Stimulated activated CD8-positive, alpha-beta memory T cell treated with anti-CD3 and anti-CD28 coated beads, Interleukin-4, amount 100 ng/mL, for 4 hours (primary cell): ENCODE measurements at places on chromosomes 6 and 20.

DNA sequence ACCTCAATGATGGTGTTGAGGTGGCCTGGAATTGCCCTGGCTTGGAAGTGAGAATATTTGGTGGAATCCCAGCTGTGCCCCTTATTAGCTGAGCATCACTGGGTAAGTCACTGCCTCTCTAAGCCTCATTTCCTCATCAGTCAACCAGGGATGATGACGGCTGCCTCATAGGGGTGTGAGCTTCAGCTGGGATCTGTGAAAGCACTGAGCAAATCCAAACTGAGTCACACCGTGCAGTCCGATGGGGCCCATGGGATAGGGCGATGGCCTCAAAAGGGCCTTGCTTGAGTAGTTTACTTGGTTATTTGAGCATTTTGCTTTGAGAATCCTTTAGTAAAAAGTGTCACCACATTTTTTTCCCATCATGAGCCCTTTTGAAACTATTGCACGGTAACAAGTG, 1.1 kb downstream of the SLC22A1 start:
- no peak for DNase-seq

DNA sequence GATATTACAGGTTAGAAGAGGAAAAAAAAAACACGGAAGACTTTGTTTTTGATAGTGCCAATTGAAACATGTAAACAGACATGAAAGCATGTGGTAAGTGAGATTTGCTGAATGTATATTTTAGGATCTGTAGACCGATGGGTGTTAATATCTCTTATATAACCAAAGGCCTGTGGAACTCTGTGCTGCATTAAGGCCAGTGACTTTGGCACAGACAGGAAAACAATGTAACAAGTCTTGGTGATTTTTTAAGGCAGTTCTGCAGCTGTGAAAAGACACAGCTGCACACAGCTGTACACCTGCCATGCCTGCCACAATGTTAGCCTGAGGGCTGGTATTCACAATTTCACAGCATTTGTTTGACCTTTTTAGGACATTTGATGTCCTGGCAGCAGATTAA, 6.1 kb downstream of the SOBP start:
- DNase-seq = no peak

- DNase-seq = no peak
Observed at GRCh38 chr6:116072368-116072767, 11.7 kb upstream of the FRK start.

GRCh38 chr6:41103847-41104246, 31.1 kb downstream of the NFYA start:
- DNase-seq = no peak

DNA sequence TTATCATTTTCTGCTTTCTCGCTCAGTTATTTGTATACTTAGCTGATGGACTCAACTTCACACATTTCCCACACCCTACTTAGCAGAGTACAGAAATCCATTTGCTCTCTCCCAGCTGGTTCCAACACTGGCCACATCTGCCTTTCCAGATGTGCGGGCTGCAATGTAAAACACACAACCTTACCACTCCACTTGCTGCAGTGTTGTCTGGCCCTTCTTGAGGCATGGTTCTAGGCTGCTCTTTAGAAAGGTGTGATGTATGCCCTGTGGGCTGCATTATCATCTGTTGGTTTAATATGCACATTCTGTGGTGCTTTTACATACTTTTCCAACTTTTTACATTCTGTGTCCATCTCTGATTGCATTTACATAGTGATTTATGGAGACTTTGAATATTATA, 56.5 kb downstream of the TRAF3IP2 start:
- DNase-seq = no peak
